CD4-positive, alpha-beta T cell treated with Interleukin-10 for 1 hour (primary cell): ENCODE measurements at places on chromosomes 7 and 10.
A peak's percentile ranks its signal among the peaks of the same experiment; 100 is the strongest.

DNA sequence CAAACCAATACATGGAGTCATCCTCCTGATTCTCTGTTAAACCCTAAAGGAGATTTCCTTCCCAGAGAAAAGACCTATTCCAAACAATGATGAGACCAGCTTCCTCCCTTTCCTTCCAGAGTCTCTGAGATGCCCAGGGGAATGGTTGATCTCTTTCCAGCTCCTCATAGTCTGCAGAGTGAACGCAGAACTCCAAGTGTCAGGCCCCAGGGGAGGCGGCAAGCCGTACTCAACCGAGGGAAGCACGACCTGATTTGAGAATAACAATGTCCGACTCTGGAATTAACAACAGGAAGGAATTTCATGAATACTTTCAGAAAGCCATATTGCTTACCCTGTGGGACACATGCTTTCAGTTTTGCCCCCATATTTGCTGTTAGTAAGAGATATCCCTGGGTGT, 241.7 kb upstream of the GLI3 start:
- no peak for DNase-seq

DNA sequence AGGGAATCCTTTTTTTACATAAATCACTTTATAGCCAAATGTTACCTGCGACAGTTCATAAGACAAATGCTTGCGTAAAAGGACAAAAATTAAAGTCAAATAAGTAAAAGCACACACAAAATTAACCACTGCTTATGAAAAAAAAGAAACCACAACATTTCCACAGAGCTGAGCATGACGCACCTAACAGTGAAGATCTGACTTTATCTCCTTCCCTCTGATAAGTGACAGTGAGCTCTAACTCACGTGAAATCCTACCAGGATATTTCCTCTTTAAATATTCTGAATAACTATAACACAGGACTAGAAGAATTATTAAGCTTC, 225.5 kb downstream of the SFMBT2 start:
- DNase-seq = no peak

DNA sequence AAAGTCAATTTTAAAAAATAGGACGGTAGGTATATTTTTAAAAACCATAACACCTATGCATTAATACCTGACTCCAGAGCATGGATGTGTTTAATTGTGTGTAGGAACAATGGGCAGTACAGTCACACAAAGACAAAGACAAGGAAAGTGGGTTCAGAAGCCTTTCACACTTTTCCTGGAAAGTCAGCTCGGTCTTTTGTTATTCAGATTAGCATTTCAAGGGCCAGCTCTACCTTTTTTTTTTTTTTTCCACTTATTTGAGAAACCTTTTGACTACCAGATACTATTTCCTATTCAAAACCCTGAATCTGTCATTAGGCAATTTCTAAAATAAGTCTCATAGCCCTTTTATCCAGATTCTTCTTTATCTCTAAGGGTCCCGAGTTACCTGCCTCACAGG, 401.9 kb downstream of the PARD3 start:
- DNase-seq = no peak

- no peak for DNase-seq
These were observed 190.7 kb downstream of the FAM107B start for GRCh38 chr10:14583967-14584366.

GRCh38 chr10:90326498-90327267, 531.2 kb downstream of the HTR7 start:
- DNase-seq = no peak

GRCh38 chr7:44161371-44161770, 20.2 kb upstream of the MYL7 start:
- DNase-seq = no peak

DNA sequence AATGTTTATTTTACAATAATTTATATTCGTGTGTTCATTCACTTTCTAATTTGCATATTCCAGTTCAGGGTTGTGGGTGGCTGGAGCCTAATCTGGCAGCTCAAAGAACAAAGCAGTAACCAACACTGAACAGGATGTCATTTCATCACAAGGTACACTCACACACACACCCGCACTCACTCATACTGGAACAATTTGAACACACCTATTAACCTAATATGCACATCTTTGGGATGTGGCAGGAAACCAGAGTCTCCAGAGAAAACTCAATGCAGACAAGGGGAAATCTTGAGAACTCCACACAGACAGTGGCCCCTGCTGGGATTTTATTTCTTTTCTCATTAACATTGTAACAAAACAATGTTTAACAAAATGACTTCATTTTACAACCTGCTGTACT, 97.4 kb downstream of the TWIST1 start:
- DNase-seq = no peak

DNA sequence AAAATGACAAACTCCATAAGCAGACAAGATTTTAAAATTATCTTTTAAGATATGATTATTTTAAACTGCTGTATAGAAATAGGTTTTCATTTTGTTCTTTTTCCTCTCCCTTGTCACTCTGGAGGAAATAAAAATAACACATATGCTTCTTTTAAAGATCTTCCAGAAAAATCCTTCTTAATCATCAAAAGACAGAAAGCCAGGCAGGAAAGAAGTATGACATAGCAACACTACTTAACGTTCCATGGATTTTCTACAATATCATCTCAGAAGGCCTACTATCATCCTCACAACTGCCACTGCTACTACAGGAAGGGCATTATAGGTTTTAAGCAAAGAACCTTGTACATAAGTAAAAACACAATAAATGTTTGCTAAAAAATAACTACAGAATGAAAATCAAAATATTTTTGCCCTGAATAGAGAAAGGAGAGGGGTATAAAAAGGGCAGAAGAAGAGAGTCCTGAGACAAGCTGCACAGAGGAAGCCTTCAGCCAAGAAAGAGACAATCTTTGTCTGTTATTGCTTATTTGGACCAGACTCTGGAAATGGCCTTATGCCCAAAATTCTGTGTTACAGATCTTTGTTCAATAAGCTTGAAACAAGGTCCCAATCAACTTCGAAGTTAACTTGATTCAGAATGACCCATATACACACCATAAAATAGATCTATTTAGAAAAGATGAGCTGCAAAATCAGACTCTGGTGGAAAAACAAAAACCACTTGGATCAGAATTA, 67.8 kb downstream of the ABI1 start:
- DNase-seq = no peak

DNA sequence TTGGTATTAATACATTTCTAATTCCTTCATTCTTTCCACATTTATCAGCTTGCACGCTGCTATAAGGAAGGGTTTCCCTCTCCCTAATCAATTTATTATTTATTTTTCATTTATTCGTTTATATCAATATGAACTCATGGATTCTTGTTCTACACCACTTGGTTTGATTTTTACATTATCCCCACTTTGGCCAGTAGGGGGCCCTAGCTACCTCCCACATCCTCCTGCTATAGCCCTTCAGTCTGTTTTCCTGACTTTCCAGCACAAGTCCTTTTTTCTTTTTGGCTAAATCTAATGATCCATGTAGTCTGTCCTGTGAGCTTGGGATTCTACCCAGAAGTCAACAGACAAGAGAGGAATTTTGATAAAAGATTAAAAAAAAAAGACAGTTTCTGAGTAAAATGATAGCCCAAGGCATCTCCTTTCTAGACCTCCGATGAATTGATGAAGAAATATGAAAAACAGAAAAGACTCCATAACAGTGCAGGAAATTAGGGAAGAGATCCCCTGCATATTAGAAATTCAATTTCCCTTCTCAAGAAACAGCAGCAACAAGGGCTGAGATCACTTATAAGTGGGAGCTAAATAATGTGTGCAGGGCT, 47.7 kb downstream of the LYZL2 start:
- peak; percentile 41 for DNase-seq

- DNase-seq = no peak
These were observed 11.6 kb downstream of the ALDH18A1 start for GRCh38 chr10:95644901-95645300.

- DNase-seq = no peak
These were observed 5.8 kb upstream of the ITIH5 start for GRCh38 chr10:7672341-7673134.

GRCh38 chr7:134916171-134916883, 70.0 kb upstream of the AGBL3 start:
- DNase-seq = no peak

DNA sequence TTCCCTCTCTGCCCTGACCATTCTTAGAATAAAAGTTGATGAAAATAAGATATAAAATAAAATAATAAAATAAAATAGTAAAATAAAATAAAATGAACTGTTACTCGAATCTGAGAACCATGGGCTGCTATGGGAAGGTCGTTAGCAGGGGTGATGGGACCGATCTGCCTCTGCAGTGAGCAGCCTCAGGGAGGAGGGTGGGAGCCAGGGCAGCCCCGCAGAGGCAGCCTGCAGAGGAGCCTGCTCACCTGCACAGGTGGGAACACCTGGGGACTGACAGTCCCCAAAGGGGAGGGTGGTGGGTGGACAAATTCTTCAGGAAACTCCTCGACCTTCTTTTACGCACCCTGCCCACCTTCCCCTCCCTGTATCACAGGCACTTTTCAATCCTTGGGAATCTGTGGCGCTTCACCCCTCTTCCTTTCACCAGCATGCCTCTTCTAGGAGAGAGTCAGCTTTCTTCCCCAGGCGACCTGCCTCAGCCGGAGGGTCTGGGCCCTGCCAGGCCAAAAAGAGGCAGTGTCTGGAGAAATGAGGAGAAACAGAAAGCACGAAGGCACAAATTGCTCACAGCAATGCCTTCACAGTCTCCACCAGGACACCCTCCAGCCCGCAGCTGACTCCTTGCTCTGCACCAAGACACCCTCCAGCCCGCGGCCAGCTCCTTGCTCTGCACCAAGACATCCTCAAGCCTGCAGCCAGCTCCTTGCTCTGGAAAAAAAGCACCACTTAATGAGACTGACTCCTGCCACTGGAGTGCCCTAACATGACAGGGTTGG, 368.4 kb upstream of the SHH start:
- DNase-seq = no peak

- DNase-seq = no peak
These were observed 19.0 kb downstream of the HYAL4 start for GRCh38 chr7:123864012-123864411.

DNA sequence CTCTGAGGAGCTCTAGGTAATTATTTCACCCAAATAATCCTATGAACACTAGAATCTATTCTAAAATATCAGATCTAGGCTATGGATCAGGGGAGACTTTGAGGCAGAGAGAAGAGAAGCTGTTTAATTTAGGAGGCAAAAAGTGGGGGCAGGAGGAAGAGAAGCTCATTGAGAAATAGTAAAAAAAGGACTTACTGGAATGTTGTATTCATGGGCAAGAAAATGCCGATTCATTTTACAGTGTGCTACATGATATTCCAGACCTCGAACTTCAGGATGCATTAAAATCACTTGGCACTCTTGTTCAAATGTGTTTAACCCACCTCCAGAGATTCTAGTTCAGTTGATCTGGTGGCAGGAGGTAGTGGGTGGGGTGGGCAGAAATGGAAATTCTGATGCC, 109.5 kb upstream of the ITGB1 start:
- DNase-seq = no peak

DNA sequence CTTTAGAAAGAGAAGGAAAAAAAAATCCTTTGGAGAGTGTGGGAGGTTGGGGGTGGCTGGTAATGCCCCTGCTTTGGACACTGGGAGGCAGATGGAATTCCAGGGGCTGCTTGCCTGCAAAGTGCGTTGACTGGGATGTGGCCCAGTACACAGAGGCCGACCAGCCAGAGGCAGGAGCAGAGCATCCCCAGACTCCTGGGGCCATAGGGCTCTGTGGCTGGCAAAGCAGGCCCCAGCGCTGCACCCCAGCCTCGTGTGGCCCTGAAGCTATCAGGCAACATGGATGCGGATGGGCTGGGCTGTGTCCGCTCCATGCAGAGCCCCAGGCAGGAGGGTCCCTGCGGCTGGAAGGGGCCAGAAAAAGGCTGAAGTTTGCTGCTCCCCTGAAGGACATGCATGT, 361.6 kb upstream of the FZD8 start:
- DNase-seq = no peak
